Activated T-cell treated with anti-CD3 and anti-CD28 coated beads for 1 hour (primary cell): ENCODE measurements at places on chromosomes 3 and 15.

- no peak for DNase-seq
Observed at GRCh38 chr15:94445566-94446160, 214.3 kb downstream of the MCTP2 start.

DNA sequence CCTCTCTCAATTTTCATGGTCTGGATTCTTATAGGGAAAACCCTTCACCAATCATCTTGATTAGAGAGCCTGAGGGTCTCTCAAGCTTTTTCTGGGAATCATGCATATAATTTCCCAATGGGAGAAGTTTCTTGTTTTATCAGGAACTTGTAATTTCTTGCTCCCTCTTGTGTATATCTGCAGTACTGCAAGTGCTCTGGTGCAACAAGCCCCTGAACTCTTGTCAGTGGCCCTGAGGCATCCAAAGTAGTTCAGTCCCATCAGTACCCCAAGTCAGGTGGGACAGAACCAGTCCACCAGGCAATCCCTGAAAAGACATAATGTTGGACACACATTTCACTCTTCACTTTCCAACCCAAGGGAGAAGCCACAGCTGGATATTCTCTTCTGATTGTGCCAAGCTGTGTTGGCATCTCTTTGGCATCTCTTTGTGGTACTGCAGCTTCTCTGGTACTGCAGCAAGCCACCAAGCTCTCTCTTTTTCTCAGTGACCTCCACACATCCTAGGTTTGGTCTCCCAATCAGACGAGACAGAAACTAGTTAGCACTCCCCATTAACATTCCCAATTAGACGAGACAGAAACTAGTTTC, 214.5 kb downstream of the ZIC4 start:
- DNase-seq: no peak

DNA sequence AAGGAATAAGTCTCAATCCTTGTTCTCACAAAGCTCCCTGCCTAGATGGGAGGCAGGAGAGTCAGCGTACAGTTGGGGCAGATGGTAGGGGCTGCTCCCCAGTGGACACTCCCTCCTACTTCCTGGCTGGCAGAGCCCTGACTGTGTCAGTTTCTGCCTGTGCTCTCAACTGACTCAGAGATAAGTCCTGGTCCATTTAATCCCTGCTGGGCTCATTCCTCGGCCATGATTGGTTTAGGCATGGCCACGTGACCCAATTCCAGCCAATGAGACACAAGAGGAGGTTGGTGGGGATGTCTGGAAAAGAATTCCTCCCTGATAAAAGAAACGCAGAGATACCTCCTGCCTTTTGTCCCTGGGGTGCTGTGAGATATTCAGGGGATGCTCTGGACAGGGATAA, 118.1 kb upstream of the SLC6A11 start:
- no peak for DNase-seq

GRCh38 chr3:196335503-196335948, 2.7 kb downstream of the TM4SF19 start:
- DNase-seq: no peak

- DNase-seq: no peak
Observed at GRCh38 chr3:119669906-119670570, 7.2 kb downstream of the COX17 start.

DNA sequence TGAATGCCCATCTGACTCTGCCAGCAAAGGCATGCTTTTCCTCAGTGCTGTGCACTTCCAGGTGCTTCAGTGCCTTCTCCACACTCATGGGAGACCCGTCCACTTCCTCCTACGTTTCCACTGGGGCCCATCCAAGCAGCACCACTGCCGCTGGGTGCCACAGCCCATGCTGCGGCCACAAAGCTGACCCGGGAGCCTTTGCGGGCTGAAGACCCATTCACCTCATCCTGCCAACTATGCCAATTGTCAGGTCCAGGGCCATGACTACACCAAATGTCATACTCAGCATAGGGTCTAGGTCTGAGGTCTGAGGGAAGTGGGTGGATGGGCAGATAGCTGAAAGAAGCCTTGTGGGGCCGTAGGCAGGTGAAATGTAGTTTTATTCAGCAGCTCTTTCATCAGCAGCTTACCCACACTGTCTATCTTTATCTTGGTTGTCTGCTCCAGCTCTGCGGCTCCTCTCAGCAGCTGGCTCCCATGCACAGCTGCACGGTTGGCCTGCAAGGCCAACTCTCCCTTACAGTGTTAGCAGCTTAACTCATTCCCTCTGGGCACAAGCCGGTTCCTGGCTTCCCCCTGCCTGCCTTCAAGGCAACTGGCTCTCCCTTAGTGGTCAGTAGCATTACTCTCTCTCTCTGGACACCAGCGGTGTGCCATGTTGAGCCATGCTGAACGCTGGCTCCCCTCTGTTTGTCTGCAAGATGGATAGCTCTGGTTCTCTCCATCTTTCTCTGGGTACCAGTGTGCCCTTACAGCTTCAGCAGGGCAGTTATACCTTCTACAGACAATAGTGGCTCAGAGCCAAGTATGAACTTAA, 63.7 kb upstream of the SIAH2 start:
- no peak for DNase-seq

- no peak for DNase-seq
Observed at GRCh38 chr3:174440253-174440701, 418.9 kb upstream of the NAALADL2 start.

- no peak for DNase-seq
Observed at GRCh38 chr3:134608023-134608770, 42.6 kb downstream of the KY start.

GRCh38 chr3:193869221-193870201, 266.4 kb upstream of the HES1 start:
- DNase-seq: no peak

DNA sequence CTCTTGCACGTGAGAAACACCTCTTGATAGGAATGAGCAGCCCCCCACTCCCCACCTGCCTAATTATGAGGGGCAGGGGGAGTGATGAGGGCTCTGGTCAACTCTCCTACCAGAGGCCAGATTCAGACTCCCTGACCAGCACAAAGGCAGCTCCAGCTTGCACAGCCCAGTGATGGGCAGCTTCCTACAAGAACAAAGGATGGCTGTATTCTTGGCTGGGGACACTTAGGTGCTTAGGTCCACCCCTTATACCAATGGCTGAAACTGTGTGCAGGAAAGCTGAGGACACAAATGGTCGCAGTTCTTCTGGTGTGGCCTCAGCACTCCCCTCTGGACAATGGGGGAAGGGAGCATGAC, 81.8 kb downstream of the IQSEC1 start:
- no peak for DNase-seq

GRCh38 chr3:17965331-17965730, 222.9 kb upstream of the TBC1D5 start:
- no peak for DNase-seq

GRCh38 chr15:26294059-26294689, 431.0 kb upstream of the ATP10A start:
- DNase-seq: no peak

DNA sequence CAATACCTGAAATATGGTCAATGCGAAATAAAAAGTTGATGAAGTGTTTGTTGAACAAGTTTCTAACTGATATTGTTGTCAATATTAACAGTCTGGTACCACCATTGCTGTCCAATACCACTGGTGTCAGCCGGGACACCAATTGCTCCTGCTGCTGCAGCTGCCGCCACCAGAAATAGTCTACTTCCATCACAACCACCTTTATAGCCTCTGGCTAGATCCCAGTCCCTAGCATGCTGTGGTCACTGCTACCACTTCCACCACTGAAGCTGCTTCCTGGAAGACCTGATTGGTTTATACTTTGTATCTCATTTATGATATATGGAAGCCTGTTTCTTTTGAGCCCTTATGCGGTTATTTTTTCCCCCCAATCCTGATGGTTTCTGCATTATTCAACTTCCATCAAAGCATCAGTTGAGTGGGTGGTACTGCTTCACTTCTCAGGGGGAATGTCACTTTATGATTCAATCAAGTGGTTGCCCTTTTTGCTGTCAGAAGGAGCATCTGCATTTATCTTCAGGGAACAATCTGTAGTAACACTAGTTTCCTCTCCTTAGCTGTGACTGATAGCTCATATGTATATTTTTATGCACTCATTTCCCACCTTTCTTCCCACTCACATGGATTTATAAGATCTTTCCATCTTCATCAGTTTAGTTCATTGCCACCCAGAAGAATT, 11.7 kb downstream of the LNP1 start:
- DNase-seq: no peak

DNA sequence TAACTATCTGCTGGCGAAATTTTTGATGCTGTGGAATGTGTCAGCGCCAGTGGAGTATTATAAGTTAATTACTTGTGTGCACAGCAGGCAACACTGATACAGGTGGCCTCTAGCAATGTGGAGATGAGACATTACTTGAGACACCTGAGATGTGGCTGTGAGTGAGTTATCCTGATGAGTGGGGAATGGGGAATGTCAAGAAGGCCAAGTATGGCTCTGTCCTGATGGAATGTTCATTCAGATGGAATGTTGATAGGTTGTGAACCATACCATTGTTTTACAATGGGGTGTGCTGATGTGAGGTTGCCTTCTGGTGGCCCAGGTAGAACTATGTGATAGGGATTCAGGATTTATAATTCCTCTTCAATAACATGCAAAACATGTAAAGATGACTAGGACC, 404.8 kb downstream of the PTPRG start:
- DNase-seq: no peak

DNA sequence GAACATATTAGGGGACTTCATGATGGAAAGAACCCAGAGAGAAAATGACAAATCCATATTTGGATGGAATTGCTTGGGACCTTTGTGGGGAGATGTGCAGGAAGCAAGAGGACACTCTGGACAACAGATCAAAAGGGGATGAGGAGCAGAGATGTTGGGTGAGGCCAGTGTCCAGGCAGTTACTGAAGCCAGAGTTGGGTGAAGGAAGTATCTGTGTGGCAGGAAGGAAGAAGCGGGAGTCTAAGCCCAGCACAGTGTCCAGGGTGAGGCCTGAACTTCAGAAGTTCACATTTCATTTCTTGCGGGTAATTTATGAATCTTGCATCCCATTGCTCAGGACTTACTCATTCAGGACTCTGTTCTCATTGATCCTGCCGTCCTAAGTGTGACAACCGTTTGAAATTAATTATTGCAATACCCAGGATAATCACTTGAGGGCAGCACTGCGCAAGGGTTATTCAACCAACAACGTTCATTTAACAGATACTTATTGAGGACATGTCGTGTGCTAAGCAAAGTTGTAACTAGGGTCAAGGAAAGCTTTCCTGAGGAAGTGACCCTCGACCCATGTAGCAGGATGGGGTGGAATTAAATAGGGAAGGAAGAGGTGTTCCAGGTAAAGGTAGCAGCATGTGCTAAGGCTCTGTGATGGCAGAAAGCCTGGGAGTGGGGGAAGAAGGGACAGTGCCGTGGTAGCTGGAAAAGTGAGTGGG, 61.3 kb upstream of the CMTM8 start:
- DNase-seq: peak; percentile 36

- no peak for DNase-seq
Observed at GRCh38 chr3:72803573-72803972, 44.7 kb downstream of the SHQ1 start.

- DNase-seq: no peak
Observed at GRCh38 chr3:20111836-20112235, 71.6 kb downstream of the KAT2B start.

GRCh38 chr3:158908187-158908734, 106.4 kb downstream of the MFSD1 start:
- no peak for DNase-seq

DNA sequence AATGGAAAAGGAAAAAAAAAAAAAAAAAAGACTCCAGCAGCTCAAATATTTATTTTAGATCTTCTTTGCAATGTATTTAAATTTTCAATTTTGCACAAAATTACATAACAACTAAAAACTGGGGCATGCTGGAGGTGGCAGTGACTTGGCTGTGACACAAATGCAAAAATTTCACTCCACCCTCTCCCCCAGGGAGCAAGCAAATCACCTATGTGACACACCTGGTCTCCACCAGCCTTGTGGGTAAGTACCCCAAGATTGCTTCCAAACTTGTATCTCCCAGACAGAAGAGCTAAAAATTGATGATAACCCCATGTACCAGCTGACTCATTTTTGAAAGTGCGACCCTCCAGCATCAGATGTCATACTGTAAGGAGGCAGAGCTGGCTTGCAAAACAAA, 32.0 kb downstream of the UBE3A start:
- no peak for DNase-seq

GRCh38 chr3:185316740-185317412, 46.1 kb upstream of the MAP3K13 start:
- DNase-seq: no peak

- no peak for DNase-seq
Observed at GRCh38 chr3:184505076-184505878, 56.3 kb upstream of the EPHB3 start.

DNA sequence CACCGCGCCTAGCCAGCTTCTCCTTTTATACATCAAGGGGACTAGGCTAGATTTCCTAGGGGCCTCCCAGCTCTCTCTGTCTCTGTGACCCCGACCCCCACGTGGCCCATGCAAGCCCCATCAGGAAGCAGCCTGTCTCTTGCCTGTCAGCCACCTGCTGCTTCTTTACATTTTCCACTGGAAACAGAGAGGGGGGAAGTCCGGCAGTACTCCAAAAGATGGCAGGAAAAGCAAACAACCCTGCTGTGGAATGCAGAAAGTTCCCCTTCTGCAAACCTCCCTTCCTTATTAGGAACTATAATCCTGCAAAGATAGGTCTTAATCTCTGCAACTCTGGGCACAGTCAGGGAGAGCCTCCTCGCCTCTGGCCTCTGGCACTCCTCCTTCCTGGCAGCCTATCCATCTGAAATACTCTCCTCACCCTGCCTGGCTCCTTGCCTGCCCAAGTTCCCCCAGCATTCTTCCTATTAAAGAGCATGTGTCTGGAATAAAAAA, 47.4 kb upstream of the HACD2 start:
- DNase-seq: no peak

- DNase-seq: no peak
Observed at GRCh38 chr15:95295363-95295762, 1035.1 kb upstream of the NR2F2 start.

- DNase-seq: no peak
Observed at GRCh38 chr15:24861014-24861690, 93.6 kb upstream of the SNRPN start.

DNA sequence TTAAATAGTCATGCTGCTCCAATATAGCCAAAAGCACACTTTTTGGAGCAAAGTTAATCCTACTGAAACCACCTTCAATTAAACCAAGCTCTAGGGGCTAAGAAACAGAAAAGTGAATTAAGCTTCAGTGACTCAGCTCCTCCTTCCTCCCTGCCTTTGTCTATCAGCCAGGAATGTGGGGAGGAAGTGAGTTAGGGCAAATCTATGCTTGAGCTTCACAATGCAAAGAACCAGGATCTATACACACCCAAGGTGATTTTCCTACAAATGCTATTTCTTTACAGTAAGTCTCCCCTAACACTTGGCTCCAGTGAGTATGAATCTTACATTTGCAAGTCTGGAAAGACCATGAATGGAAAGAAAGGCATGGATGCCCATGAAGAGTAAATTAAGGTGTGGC, 212.1 kb downstream of the P3H2 start:
- no peak for DNase-seq

DNA sequence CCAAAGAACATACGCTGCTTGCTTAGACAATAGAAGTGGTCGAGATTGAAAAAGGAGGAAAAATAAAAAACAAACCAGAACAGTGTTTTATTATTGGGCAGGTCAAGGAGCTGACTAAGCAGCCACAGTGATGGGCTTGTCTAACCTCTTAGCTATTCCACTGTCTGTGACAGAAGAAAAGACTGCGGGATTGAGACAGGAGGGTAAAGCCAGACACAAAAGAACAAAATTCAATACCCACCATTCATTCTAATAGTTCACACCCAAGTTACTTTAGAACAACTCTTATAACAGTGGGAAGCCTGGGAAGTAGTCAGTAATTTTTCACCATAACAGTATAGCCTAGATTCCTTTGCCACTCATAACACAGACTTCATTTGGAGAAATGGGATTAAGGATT, 435.4 kb downstream of the MFSD1 start:
- DNase-seq: no peak
